ENCODE measurements at places on chromosomes 5 and 9.

- DNase-seq, result peak; percentile 52
These were observed 45.3 kb downstream of the RAPGEF6 start for GRCh38 chr5:131589510-131590348.

DNA sequence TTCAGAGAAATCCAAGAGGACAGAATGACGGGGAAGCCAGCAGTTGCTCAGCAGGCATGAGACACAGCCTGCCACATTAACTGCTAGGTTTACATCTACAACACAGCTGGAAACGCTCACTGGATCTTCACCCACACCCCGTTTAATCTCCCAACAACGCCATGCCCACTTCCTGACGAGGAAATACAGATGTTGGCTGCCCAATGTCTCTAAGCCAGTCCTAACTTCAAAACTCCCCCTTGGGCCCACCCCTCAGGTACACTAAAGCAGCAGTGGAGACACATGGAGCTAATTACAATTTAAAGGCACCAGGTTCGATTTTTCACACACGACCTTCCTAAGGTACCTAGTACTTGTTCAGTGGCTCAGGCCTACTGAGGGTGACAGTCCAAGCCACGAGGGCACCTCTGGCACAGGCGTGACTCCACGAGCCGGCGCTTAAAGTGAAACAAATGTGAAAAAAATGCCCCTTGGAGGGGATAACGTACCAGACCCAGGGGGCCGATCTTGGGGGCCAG, 904 bp downstream of the RPL12 start:
- DNase-seq, result peak; percentile 10

DNA sequence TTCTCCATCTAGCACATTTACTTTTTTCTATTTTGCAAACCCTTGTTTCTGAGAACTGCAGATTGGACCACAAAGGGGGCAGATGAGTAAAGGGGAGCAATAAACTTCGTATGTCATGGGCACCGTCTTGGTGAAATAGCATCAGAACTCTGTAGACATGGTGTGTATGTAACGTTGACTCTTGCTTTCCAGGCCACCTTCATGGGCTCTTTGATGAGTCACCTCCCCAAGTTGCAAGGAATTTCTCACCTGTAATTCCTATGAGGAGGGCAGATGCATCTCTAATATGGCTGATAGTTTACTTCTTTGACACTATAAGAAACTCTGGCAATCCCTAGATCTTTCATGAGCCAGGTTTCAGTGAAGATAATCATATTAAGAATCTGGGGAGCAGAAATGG, 163.4 kb upstream of the PLPPR1 start:
- DNase-seq, result no peak

DNA sequence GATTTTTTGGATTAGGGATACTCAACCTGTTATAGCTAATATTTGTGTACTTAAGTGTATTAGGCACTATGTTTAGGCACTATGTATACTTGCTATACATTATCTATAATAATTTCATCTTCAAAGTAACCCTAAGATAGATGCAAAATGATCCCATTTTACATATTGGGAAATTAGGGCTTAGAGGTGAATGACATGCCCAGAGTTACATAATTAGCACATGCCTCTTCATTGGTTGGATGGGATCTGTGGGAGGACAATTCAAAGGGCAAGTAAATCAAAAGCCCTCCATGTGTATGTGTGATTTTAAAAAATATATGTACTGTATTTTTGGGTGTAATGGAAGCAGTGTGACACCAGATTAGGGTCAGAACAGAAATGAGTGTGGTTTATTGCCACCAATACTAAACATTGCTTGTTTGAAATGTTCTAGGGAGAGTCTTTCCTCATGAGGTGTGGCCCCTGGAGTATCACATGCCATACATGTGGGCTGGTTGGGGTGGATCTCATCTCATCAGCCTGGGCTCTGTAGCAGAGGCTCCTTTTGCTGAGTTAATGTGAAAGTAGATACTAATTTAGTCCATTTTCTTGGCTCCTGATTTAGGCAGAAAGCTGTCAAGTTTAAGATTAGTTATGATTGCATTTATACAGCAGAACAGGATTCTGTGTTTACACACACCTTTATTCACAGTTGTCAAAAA, 5.5 kb downstream of the C9orf85 start:
- DNase-seq, result no peak

DNA sequence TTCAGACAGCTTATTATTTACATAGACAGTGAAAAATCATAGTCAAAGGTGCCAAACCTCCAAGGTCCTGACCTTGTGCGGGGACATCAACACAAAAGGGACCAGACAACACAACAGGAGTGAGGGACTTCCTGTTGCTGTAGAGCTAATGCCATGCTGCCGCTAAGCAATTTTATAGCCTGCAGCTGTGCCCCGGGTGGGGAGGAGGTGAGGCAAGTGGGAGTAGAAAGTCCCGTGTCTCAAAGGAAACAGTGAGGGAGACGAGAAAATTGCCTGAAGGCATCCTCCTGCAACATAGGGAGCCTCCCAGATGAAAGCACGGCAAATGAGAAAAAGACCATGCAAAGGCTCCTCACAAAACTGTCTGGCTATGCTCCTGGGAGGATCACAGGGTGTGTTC, 58.8 kb downstream of the CAAP1 start:
- peak; percentile 8 for DNase-seq

GRCh38 chr5:78537821-78538220, 110.8 kb downstream of the LHFPL2 start:
- peak; percentile 65 for DNase-seq

GRCh38 chr9:34582787-34583186, 6.7 kb downstream of the CNTFR start:
- DNase-seq, result no peak

GRCh38 chr5:161095953-161096352, 243.9 kb upstream of the ATP10B start:
- no peak for DNase-seq

DNA sequence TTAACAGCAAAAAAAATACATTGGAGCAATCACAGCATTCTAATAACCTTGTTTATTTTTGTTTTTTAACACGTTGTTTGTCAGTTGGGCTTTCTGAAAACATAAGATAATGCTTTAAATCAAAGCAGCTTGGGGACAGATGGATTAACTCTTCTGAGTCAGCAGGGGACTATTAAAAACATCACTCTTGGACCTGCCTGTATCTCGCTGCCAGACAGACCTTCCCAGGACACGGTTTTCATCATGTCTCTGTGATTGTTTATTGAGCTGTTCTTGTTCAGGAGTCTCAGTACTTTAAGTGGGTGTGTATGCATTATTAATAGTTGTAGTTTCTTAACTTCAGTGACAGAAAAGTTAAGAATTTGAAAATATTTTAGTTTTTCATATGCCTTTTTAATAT, 173.2 kb downstream of the SH3GL2 start:
- DNase-seq, result no peak
